Activated naive CD4-positive, alpha-beta T cell (primary cell): ENCODE measurements at places on chromosomes 2 and 18.

GRCh38 chr2:164692114-164692513, 70.8 kb upstream of the GRB14 start:
- no peak for DNase-seq

- DNase-seq = no peak
Observed at GRCh38 chr2:71536226-71536671, 82.9 kb downstream of the DYSF start.

DNA sequence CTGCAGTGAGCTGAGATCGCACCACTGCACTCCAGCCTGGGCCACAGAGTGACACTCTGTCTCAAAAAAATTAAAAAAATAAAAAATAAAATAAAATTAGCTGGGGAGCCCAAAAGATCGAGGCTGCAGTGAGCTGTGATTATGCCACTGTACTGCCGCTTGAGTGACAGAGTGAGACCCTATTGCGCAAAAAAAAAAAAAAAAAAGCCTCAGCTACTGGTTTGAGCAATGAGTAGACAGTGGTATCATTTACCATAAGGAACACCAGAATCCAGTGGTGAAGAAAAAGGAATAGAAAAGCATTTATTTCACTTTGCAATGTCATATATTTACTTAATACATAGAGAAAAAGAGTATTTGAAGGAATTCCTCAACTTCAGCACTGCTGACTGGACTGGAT, 3.0 kb downstream of the SAP130 start:
- no peak for DNase-seq

DNA sequence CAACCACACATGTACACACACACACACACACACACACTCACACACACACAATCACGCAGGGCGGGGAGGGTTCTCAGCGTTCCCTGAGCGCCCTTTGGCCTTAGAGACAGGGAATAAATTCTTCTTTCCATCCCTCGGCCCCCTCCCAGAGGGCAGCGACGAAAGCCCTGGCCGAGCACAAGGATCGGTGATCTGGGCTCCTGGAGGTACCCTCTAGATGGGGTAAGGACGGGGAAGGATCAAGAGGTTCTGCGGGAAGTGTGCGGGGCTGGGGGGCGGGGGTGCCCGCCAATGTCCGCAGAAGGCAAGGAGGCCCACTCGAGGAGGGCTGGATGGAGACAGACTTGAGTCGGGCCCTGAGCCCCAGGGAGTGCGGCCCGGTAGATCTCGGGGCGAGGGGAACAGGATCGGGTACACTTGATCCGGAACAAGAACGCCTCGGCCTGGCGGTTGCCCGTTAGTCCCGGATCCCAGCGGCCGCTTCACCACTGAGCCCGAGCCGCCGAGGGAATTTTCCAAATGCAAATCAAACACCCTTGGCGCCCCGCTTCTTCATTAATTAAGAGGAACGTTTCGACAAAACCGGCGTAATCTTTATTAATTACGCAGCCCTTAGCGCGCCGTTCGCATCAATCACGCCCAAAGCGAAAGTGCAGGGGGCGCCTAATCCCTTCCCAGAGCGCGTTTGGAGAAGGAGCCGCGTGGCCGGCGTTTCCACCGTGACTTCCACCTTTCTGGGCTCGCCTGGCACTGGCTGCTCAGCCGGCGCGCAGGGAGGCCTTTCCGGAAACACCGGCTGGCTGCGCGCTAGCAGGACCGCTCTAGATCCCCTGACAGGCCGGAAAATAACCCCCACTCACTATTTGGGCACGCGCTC, 7.0 kb upstream of the PAX3 start:
- DNase-seq = no peak

- no peak for DNase-seq
Observed at GRCh38 chr2:120802158-120802557, 66.5 kb downstream of the GLI2 start.

GRCh38 chr2:221822416-221822815, 250.3 kb upstream of the EPHA4 start:
- DNase-seq = no peak

DNA sequence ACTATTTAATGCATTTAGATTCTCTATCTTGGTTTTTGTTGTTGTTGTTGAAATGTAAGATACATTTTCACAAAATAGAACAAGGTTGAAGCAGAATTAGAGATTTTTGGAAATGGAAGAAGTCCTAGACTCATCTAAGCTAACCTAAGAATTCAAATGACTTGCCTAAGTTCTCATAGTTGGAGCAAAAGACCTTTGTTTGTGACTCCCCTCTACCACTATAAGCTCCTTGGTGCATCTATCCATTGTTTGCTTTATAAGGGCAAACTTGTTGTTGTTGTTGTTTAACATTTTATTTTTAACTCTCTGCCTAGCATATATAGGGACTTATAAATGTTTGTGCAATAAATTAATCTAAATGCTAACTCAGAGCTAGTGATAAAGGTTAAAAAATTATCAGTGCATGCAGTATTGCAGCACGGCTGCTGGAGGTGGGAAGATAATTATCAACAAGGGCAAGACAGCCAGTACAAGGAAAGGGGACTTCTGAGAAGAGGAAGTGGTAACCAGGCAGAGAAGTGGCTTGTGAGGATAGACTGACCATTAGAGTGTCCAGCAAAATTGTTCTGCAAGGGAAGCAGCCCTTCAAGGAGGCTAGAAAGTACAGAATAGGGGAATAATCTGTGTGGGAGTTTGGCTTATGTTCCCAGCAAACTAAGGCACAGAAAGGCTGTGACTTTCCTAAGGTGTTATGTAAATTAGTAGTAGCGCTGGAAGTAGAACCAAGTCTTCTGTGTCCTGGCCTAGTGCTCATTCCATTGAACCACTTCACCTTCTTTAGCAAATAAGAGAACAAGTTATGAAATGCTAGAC, 38.1 kb upstream of the ACYP2 start:
- no peak for DNase-seq

GRCh38 chr18:70295192-70296188, 6.6 kb downstream of the SOCS6 start:
- DNase-seq = no peak

GRCh38 chr2:55026202-55026601, 24.0 kb downstream of the RTN4 start:
- DNase-seq = no peak

DNA sequence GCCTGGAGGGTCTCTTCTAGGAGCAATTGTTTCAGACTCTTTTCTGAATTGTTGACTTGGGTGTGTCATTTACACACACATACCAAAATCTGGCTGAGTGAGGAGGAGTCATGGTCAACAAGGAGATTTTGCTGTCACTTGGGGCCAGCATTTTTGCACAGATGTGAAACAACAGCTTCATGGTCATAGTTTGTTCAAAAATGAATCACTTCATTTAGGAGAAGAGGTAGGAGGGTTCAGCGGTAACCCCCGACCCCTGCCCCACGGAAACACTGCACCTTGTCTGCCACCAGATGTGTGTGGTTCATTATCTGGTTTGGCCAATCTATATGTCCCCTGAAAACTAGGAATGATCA, 42.2 kb downstream of the LBH start:
- DNase-seq = no peak

GRCh38 chr2:109125593-109126500, 3.2 kb upstream of the SH3RF3 start:
- no peak for DNase-seq

DNA sequence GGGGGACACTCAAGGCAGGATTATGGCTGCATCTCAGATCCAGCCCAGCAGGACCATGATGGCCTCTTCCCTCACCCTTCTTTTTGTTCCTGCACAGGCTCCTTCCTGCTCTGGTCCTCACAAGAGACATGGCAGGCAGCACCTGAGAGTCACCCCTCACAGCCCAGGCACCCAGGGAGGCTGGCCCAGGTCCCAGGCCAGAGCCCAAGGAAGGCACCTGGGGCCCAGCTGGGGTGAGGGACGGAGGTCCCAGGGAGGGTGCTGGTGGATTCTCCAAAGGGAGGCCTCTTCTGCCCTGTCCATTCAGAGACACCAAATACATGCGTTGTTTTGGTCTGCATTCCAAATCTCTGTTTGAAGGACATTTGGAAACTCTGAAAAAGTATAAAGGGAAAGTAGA, 285.4 kb upstream of the HS6ST1 start:
- no peak for DNase-seq

GRCh38 chr2:88345842-88346241, 106.7 kb downstream of the FOXI3 start:
- no peak for DNase-seq

DNA sequence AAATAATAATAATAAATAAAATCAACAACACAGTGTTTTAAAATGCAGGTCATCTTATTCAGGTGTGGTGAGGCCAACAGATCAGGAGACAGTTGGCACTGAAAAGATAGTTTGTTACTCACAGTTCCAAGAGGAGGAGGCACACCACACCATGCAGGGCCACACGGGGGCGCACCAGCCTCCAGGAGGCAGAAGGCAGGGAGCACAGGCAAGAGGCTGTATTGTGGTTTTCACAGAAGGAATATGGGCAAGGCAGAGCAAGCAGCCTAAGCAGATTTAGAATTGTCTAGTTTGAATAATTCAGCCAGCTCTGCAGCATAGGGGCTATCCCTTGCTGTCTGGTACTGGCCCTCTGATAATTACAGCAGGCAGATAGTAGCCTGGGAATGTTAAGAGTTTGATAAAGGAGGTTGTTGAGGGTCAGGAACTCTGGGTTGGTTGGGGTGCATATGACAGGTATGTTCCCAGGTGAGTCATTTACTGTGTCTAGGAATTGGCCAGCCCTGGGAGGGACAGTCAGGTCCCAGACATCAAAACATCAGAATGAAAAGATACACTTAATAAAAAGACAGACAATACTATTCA, 31.3 kb downstream of the KIAA2012 start:
- no peak for DNase-seq

- DNase-seq = no peak
Observed at GRCh38 chr2:8761529-8762164, 75.8 kb downstream of the KIDINS220 start.

DNA sequence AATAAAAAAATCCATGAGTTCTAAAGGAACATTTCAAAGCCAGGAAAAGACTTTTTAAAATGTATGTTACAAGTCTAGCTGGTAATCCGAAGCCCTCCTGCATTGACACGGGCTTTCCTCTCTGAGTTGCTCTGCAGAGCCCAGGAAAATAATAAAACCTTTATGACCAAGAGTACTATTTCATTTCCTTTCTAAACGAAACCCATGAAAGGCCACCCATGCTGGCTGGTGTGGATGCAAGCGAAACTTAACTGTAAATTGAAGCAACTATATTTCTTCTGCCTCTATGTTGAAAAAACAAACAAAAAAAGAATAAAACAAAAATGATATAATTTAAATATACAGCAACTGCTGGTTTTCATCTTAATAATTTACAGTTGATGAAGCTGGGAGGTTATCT, 41.3 kb upstream of the ZNF532 start:
- DNase-seq = no peak

DNA sequence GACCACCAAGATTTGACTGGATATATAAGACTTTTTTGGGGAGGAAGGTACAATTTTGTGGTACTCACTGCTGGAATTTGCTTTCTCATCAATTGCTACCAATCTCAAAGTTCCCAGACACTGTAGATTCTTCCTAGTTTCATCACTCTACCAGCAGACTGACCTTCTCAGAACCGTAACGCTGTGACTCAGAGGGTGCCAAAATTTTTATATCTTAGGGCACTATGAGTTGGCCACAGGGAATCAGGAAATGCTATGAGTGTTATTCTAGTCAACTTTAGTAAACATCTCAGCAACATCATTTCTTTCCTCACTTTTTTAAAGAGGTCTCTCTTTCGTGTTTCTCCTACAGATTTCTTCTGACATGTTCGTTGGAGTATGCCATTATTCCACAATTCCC, 499.0 kb downstream of the TMX3 start:
- DNase-seq = no peak

- DNase-seq = no peak
Observed at GRCh38 chr2:53949457-53949856, 21.3 kb downstream of the PSME4 start.

DNA sequence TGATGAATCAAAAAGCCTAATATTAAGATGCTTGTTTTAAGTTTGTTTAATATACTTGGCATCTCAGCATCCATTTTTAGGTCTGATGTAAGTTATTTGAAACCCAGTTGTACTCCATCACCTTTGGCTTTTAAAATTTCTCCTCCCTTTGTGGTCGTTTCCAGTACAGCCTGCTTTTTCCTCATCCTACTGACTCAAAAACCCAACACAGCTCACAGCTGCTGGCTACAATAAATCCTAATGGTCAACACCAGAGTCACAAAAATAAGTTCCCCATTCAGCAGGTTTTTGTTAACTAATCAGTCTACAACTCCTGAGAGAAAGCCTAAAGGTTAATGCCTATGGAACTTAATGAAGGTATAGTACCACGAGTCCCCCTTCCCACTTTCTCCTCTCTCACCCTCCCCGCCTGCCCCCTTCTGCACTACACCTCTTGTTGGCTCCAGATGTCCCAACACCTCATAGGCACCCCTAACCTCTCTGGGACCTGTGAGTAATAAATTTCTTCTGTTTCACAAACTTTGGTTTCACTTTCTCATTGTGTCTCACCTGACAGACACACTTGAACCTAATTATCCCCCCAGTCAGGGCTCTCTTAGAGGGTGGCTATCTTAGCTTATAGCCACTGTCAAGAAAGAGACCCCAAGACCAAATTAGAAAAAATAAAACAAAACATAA, 148.6 kb downstream of the GALNT1 start:
- no peak for DNase-seq

GRCh38 chr18:9400197-9400596, 65.6 kb downstream of the TWSG1 start:
- DNase-seq = no peak

GRCh38 chr2:83862600-83862999, 596.5 kb downstream of the SUCLG1 start:
- DNase-seq = no peak

GRCh38 chr2:231057590-231057989, 923 bp downstream of the PSMD1 start:
- DNase-seq = no peak

DNA sequence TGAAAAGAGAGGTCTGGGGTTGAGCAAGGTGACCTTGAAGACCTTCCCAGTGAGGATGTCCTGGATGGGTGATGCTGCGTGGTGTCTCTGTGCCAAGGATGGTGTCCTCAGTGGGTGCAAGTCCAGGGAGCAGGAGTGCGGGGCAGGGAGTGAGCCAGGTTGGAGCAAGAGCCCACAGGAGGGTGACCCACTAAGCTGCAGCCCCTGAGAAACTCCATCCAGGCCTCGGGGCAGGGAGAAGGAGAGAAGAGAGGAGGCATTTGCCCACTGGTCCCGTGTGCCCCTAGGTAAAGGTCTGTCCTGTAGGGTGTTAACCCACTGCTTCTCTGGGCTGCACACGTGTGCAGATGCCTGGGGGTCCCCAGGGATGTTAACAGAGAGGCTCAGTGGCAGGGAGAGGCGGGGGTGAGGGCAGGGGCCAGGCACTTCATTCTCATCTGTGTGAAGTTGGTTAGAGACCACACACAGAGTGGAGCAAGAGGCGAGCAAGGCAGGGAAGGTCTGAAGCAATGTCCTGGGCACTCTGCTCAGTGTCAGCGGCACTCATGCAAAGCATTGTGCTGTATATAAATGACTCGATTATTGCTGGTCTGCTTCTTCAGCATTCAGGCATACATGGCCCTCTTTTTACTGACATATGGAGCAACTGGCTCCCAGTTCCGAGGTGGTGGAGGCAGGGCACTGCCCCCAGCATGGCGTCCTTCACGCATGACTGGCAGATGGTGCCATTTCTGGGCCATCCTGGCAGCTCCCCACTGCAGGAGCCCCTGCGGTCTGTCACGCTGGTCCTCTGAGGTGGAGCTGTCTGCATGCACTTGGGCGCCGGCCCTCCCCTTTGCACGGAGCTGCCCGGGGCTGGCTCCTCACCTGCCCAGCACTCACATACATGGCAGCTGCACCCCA, 117.2 kb upstream of the HS6ST1 start:
- DNase-seq = no peak
